Keratinocyte (primary cell): ENCODE measurements at places on chromosomes 6 and 20.

- DNase-seq = no peak
Observed at GRCh38 chr6:96645106-96645505, 82.2 kb downstream of the FHL5 start.

DNA sequence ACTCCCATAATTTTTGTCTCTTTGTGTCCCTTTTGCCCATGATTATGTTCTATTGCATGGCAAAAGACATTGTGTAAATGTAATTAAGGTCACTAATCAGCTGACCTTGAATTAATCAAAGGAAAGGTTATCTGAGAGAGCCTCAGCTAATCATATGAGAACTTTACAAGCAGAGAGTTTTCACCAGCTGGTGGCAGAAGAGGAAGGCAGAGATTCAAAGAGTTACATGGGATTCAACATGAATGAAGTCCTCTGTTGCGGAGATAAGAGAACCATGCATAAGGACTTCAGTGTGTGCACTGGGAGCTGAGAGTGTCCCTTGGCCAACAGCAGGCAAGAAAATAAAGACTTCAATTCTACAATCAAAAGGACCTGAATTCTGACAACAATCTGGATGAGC is 494.1 kb upstream of the ARID1B start:
- DNase-seq = no peak

- DNase-seq = no peak
Observed at GRCh38 chr6:147279427-147279826, 75.2 kb downstream of the STXBP5 start.

- DNase-seq = no peak
Observed at GRCh38 chr6:74409447-74409846, 713.4 kb downstream of the CD109 start.

DNA sequence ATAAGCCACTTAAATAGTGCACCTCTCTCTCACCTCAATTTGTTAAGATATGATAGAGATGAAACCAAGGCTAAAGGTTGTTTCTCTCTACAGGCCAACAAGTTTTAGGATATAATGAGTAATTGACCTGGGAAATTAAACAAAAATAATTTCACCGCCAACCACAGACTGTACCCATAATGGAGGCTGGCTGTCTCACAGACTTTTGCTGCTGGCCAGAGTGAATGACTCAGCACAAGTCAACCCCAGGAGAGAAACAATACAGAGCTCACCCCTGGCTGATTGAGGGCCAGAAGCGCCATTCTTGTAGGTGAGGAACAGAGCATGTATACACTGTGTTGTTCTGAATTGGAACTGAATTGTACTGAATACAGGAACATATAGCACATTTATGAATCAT is 99.9 kb downstream of the CAP2 start:
- DNase-seq = no peak

GRCh38 chr6:44096612-44097011 is 30.6 kb downstream of the MRPL14 start:
- DNase-seq = no peak

GRCh38 chr6:36938536-36938935 is 16.0 kb upstream of the PI16 start:
- DNase-seq = no peak

DNA sequence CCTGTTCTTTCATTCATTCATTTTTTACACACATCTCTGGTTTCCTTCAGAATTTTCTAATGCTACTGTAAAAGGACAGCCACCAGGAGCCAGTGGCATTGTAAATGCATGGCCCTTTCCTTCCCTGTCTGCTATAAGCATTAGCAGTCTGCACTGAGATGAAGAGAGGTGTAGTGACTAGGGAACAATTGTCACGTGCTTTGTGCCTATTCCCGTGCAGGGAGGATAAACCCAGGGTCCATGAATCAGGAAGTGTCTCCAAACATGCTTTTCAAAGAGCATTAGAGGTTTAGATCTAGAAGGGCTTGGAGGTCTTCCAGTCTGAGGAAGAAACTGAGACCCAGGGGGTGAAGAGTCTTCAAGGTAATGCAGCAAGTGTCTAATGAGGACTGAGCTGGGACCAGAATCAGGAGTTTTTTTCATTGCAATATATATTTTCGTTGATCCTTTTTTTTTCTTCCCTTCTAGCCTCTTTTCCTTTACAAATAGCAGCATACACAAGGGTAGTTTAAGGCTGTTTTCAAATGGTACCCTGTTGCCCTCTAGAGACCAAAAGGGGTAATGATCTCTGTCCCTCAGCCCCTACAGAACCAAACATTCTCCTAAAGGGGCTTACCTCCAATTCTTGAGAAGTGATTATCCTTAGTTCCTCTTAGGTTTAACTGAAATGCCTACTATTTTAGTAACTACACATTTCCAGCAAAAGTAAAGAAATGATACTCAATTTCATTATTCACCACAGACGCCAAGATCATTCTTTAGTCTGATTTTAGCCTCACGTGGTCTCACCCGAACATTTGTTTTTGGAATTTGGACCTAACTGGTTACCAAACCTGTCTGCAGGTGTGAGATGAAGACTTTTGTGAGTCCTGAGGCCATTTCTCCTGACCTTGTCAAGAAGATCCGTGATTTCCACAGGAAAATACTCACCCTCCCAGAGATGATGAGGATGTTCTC is 6.6 kb downstream of the TRIM15 start:
- DNase-seq = no peak

GRCh38 chr6:34810936-34811632 is 19.2 kb downstream of the BLTP3A start:
- DNase-seq = no peak

DNA sequence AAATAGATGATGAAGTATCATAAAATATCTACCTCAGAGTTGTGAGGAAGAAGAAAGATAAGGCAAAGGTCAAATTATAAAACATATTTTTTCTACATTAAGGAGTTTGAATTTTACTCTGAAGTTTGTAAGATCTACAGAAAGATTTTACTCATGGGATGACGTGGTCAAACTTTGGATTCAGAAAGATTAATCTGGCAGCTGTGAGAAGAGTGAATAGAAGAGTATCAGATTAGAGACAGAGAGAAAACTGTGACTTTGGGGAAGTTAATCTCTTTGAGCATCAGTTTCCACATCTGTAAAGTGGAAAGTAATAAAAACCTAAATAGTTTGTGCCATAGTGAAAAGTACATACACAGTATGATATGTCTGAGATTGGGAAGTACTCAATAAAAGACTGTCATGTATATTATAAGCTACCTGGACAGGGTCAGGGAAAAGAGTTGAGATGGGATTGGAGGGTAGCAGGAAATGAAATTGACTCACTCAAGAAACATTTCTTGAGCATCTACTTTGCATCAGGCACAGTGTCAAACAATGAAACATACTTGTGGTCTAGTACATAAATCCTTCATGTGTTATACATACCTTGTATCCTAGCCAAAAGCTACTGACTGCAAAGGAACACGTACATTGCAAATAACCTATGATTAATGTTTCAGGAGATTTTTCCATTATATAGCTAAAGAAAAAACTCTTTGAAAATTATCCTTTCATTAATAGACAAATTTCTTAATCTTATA is 222.1 kb downstream of the TMEM200A start:
- DNase-seq = peak; percentile 77

DNA sequence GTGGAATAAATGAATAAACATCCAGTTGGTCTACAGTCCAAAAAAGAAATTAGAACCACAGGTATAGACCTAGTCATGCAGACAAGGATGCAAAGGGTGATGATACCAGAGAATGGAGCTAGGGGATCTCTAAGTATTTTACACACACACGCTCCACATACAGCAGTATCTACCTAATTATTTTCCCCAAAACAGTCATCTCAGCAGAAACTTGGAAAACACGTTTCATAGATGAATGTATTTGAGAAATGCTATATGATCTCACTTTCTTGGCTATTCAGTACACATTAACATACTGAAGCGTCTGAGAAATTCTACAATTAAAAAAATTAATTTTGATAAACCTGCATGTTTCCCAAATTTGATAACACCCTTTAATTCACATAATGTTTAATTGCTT is 155.3 kb downstream of the MTFR2 start:
- DNase-seq = no peak

DNA sequence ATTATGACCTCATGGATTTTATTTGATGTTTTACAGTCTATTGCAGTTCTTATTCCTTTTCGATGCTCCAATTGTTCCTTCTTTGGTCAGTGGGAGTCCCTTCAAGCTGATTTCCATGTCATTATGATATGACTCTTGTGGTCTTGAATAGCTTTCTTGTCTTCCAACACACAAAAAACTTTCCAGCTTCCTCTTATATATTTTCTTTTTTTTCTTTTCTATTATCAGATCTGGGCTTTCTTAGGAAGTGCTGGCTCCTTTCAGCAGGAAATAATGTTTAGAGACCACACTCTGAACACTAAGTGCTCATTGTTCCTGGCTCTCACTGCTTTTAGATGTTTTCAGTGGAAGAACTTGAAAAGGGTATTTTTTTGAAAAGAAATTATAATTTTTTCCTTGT is 3.1 kb upstream of the SLC17A1 start:
- DNase-seq = no peak

GRCh38 chr6:166950443-166950821 is 5.9 kb downstream of the RNASET2 start:
- no peak for DNase-seq

GRCh38 chr20:15603978-15604805 is 969.1 kb downstream of the KIF16B start:
- DNase-seq = no peak

GRCh38 chr6:72035486-72035885 is 149.1 kb downstream of the RIMS1 start:
- no peak for DNase-seq

- DNase-seq = no peak
Observed at GRCh38 chr20:43558412-43559146, at the start of gene SGK2. Gene SGK2, plus strand, starts transcription at chr20:43559027. Its CDS starts 7,469 bp downstream, at chr20:43566496.

DNA sequence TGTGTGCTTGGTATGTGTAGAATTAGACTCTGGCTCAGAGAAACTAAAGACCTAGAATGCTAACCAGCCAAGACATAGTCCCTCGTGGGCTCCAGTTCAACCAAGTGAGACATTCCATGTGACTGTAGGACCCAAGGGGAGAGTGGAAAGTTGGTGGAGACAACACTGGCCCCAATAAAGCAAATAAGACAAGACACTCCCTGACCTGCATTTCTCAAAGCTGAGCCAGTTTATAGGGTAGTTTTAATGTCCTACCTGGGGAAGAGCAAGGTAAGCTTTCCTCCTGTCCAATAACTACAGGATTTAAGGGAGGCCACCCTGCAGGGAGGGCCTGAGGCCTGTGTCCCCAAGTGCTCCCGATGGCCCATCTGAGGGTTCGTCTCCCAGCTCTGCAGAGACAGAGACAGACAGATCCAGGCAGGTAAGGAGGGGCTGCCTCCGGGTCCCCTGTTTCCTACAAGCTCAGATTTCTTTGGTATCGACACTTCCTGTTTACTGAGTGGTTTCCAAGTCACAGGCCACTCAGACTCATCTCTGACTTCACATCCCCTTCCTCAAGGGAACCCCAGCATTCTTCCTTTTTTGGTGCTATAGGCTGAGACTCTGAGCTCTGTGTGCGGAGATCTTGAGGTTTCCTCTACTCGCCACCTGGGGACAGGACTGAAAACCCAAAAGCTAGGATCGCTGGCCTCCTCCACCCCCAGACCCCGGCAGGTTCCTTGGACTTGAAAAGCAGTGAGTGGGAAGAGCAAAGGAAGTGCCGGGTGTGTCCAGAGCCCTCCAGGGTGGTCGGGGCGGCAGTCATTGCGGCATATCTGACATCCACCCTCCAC is 92.4 kb downstream of the PRND start:
- no peak for DNase-seq

DNA sequence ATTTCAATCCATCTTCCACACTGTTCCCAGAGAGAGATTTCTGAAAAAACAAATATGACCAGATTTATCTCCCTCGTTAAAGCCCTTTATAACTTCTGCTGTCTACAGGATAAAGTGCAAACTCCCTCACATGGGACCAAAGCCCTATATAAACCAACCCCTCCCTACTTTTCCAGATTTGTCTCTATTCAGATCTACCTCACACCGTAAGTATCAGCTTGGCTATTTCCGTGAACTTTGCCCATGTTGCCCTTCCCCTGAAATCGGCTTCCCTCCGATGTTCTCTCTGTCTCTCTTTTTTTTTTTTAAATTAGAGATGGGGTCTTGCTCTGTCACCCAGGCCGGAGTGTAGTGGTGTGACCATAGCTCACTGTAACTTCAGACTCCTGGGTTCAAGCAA is 12.1 kb upstream of the FAM8A1 start:
- DNase-seq = no peak
